Left ventricle myocardium inferior (tissue), 1 donor: ENCODE measurements at places on chromosomes 1 and 21. TPM values are rescaled to one million over a fixed set of nuclear protein-coding genes. Genes with fewer than 3 reads are reported as not detected.

MANEAL gene
- 1.9 TPM for total RNA-seq

KIF26B gene
- 3.5 TPM for total RNA-seq

LGR6 gene
- total RNA-seq: 0.60 TPM

LIN28A gene
- total RNA-seq: not detected

RNU1-4 gene
- total RNA-seq: 6,072 TPM

CADM3 gene
- 3.7 TPM for total RNA-seq

AMY2B gene
- total RNA-seq: 23.9 TPM

GBP2 gene
- total RNA-seq: 8.8 TPM

PDIK1L gene
- 4.2 TPM for total RNA-seq

GBP4 gene
- 6.2 TPM for total RNA-seq

IPO13 gene
- 57.4 TPM for total RNA-seq

PTPRC gene
- total RNA-seq: 7.5 TPM

NUAK2 gene
- 0.74 TPM for total RNA-seq

PSRC1 gene
- 0.80 TPM for total RNA-seq

PCP4L1 gene
- not detected for total RNA-seq

TRABD2B gene
- total RNA-seq: 1.4 TPM

PTGS2 gene
- 0.85 TPM for total RNA-seq

WNT9A gene
- 4.8 TPM for total RNA-seq

NPHS2 gene
- not detected for total RNA-seq

HCRTR1 gene
- total RNA-seq: 0.44 TPM

MAP3K7CL gene
- total RNA-seq: 2.1 TPM

CASQ1 gene
- total RNA-seq: 39.2 TPM

LCE3D gene
- not detected for total RNA-seq

FLG2 gene
- total RNA-seq: not detected

CYP4Z1 gene
- 0.71 TPM for total RNA-seq

KIF14 gene
- total RNA-seq: 0.08 TPM

C8A gene
- not detected for total RNA-seq

PKNOX1 gene
- 9.7 TPM for total RNA-seq

AUNIP gene
- total RNA-seq: not detected

HPCAL4 gene
- 0.88 TPM for total RNA-seq

ACKR1 gene
- total RNA-seq: 10.9 TPM

SELP gene
- 10.9 TPM for total RNA-seq

S100A9 gene
- 62.2 TPM for total RNA-seq

PLA2G5 gene
- total RNA-seq: 51.4 TPM

HAO2 gene
- not detected for total RNA-seq

S100A12 gene
- 2.3 TPM for total RNA-seq

PGLYRP3 gene
- total RNA-seq: not detected

BCAS2 gene
- 32.9 TPM for total RNA-seq

SPATA21 gene
- not detected for total RNA-seq

AMY1A gene
- total RNA-seq: not detected

PRDM16 gene
- total RNA-seq: 16.6 TPM

LCE1B gene
- not detected for total RNA-seq

CHIT1 gene
- total RNA-seq: not detected

RNF207 gene
- total RNA-seq: 83.3 TPM

ADORA1 gene
- 16.4 TPM for total RNA-seq

UBXN11 gene
- 11.6 TPM for total RNA-seq

SPRR5 gene
- not detected for total RNA-seq

SH2D2A gene
- total RNA-seq: 0.88 TPM

APOBEC4 gene
- 0.11 TPM for total RNA-seq

PLD5 gene
- 0.11 TPM for total RNA-seq
